Stimulated activated CD8-positive, alpha-beta memory T cell treated with anti-CD3 and anti-CD28 coated beads, Interleukin-15, amount 100 ng/mL, for 4 hours (primary cell): ENCODE measurements at places on chromosomes 6 and 20.

DNA sequence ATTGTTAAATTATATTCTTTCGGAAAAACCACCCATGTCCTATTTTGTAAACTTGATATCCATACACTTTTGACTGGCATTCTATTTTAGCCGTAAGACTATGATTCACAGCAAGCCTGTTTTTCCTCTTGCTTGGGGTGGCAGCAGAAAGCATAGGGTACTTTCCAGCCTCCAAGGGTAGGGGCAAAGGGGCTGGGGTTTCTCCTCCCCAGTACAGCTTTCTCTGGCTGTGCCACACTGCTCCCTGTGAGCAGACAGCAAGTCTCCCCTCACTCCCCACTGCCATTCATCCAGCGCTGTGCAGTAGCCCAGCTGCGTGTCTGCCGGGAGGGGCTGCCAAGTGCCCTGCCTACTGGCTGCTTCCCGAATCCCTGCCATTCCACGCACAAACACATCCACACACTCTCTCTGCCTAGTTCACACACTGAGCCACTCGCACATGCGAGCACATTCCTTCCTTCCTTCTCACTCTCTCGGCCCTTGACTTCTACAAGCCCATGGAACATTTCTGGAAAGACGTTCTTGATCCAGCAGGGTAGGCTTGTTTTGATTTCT lies 2.1 kb upstream of the ESR1 start:
- no peak for DNase-seq

- no peak for DNase-seq
Measured at GRCh38 chr20:53581444-53582250, 12.0 kb downstream of the ZNF217 start.

DNA sequence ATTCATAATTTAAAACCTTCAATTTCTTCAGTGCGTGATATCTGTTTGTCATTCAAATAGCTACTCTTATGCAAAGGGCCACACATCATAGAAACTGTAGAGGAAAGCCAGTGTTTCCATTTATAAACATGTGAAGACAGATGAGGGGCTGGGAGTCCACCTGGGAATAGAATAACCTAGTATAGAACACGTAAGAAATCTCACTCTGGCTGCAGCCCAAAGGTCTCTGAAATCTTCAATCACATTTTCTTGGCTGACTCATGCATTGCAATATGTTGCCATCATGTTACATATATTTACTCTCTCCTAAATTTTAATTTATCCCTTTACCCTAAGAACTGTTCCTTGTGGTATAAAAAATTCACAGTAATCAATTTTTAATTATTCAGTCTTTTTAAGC lies 123.2 kb downstream of the ELOVL4 start:
- no peak for DNase-seq

GRCh38 chr6:109790131-109790530 lies 99.0 kb downstream of the FIG4 start:
- DNase-seq: no peak

- DNase-seq: no peak
Measured at GRCh38 chr6:87706187-87706966, 4.3 kb upstream of the AKIRIN2 start.

DNA sequence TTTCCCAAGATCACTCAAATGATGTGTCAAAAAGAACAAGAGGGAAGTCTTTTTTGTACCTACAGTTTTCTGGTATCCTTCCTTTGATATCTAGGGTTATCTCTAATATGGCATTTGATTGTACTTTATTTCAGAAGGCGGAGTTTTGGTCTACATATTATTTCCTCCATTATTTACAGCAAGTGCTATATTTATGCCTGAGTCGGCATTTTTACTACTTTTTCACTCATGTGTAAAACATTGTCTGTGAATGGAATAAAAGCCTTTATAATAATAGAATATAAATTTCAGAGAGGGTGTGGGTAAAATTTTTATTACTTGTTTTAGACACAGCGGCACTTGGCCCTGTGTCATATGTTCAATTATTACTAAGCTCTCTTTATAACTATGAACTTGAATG lies 398.4 kb downstream of the BCKDHB start:
- no peak for DNase-seq

- no peak for DNase-seq
Measured at GRCh38 chr20:51608061-51608460, 65.5 kb upstream of the NFATC2 start.

- DNase-seq: no peak
Measured at GRCh38 chr6:55023230-55023629, 151.1 kb upstream of the HCRTR2 start.

GRCh38 chr6:15044146-15044882 lies 201.6 kb upstream of the JARID2 start:
- no peak for DNase-seq

DNA sequence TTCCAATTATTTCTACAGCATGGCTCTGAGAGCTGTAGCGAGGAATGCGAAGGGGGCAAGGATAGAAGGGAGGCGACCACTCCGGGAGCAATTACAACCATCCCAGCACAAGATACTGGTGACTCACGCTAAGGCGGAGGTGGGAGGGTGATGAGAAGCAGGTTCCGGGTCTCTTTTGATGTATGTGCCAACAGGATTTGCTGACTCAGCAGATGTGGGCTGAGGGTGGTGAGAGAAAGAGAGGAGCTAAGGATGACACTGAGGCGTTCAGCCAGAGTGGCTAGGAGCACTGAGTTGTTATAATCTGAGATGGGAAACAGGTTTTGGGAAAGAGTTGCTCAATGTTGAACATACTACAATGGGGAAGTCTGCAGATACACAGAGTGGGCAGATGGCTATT lies 9.3 kb upstream of the TXNDC5 start:
- no peak for DNase-seq

DNA sequence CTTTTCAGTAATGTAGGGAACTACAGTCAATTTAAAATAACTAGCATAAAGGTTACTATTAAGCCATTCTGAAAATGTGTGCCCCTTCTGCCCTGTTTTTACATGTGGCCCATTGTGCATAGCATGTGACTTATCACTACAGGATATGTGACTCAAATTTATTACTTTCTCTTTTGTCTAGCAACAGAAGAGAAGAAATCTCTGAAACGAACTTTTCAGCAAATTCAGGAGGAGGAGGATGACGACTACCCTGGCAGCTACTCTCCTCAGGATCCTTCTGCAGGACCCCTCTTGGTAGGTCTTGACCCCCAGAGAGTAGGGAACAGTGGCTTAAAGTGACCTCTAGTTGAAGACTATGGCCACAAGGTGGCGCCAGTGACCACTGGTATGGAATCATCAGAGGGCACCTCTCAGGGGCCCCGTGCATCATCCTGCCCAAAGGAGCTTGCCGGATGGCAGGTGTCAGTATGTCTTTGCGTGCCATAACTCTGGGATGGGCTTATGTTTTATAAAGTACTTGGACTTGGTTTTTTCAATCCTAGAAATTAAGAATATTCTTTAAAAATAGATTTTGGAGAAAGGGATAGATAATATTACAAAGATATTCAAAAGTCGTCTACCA lies 23.9 kb downstream of the RPRD1B start:
- peak; percentile 30 for DNase-seq

- no peak for DNase-seq
Measured at GRCh38 chr6:33950472-33950881, 146.7 kb upstream of the MLN start.

GRCh38 chr6:166520905-166521834 lies 65.3 kb downstream of the RAMACL start:
- no peak for DNase-seq

DNA sequence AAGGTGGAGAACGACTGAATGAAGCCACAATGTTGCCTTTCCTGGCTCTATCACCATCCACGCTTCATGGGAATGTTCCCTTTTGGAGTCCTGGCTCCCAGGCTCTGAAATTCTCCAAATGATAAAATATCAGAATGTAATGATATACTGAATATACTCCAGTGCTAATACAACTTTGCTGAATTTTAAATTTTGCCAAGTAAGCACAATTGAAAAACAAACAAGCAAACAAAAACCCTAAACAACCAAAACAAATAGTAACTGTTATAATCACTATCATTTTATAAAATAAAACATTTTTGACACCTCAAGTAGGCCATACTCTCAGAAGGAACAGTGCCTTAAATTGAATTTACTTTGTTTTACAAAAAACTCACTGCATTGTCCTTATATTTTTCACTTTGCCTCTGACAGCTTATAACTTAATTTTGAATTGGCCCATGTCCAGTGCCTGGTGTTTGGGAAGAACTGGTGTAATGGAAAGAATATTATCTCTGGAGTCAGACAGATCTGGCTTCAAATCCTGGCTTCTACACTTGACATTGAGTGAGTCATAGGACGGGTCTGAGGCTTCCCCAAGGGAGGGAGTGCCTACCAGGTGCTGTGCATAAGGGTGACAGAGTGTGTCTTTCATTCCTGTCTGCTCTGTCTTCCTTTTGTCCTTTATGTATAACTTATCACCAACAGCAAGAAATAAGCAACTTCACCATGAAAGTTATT lies 698.3 kb downstream of the EPM2A start:
- no peak for DNase-seq

- DNase-seq: no peak
Measured at GRCh38 chr20:32987044-32987825, 17.0 kb downstream of the SUN5 start.

GRCh38 chr6:71190809-71191208 lies 97.8 kb upstream of the OGFRL1 start:
- DNase-seq: no peak

GRCh38 chr20:45470262-45470931 lies 844 bp downstream of the WFDC2 start:
- DNase-seq: no peak

- DNase-seq: no peak
Measured at GRCh38 chr6:126504792-126505191, 164.9 kb downstream of the CENPW start.

- no peak for DNase-seq
Measured at GRCh38 chr20:19956976-19957375, 60.2 kb upstream of the NAA20 start.

GRCh38 chr6:160174681-160175080 lies 53.1 kb downstream of the SLC22A1 start:
- no peak for DNase-seq

DNA sequence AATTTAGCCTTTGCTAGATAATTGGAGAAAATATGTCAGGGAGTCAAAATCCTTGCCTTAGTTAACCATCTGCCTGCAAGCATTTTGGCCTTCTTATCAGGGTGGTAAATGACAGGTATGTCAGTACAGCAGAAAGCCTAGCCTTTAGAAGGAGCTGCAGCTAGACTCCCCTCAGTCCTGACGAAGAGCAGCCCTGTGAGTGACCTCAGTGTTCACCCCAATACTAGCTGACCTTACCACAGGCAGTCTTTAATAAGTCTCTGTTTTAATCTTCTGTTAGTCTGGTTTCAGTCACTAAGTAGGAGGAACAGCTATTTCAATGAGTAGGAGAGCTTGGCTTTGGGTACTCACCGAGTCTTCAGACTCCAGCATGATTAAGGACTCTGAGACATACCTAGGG lies 340.0 kb upstream of the FLRT3 start:
- DNase-seq: no peak

- no peak for DNase-seq
Measured at GRCh38 chr20:58867211-58867610, 14.7 kb downstream of the GNAS start.

- no peak for DNase-seq
Measured at GRCh38 chr20:24703284-24703610, 233.8 kb downstream of the SYNDIG1 start.
